CD4-positive, alpha-beta T cell treated with Interleukin-15 for 4 hours (primary cell): ENCODE measurements at places on chromosomes 2 and 18.

GRCh38 chr2:73892631-73893329 is at the start of gene ACTG2:
Gene ACTG2, plus strand, starts transcription at chr2:73893008. Its CDS starts 8,304 bp downstream, at chr2:73901312.
- DNase-seq, result no peak

GRCh38 chr18:76274468-76275289 is 220.4 kb downstream of the ZNF516 start:
- no peak for DNase-seq

- DNase-seq, result no peak
Observed at GRCh38 chr18:41936471-41937134, 18.4 kb upstream of the PIK3C3 start.

- no peak for DNase-seq
Observed at GRCh38 chr2:46091961-46092667, 205.1 kb upstream of the EPAS1 start.

DNA sequence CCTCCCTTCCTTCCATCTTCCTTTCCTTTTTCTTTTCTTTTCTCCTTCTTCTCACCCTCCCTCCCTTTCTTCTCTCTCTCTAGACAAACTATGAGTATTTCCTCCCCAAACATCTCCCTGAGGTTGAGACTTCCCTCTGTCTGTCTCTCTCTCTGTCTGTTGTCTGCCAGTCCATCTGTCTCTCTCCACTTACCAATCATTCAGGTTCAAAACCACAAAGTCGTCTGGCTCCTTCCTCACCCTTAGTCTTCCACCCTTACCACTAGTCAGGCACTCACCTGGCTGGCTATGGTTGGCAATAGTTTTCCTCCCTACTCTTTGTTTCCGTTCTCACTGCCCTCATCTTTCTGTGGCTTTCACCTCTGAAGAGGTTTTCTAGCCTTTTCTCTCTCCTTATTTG is 12.9 kb downstream of the CCL20 start:
- DNase-seq, result no peak

DNA sequence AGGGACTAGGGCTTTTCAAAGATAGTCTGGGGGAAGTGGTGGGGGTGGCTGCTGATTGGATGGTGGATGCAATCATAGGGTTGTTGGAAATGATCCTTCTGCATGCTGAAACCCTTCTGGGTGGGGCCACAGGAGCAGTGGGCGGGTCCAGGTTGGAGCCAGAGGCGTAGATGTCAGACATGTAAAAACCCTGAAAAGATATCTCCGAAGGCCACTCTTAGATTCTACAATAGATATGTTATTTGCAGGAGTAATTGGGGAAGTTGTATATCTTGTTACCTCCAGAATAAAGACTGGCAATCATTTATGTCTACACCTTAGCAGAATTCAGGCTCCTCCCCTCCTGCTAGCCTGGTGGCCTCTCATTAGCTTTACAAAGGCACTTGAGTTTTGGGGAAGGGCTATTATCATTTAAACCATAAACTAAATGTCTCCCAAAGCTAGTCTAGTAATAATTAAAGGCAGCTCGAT is 8.2 kb upstream of the FAM98A start:
- no peak for DNase-seq

GRCh38 chr2:159317392-159318088 is 31.0 kb upstream of the WDSUB1 start:
- no peak for DNase-seq

GRCh38 chr18:36623681-36624190 is 205.1 kb downstream of the TPGS2 start:
- no peak for DNase-seq

GRCh38 chr2:126972279-126972626 is 73.6 kb downstream of the TEX51 start:
- DNase-seq, result no peak

DNA sequence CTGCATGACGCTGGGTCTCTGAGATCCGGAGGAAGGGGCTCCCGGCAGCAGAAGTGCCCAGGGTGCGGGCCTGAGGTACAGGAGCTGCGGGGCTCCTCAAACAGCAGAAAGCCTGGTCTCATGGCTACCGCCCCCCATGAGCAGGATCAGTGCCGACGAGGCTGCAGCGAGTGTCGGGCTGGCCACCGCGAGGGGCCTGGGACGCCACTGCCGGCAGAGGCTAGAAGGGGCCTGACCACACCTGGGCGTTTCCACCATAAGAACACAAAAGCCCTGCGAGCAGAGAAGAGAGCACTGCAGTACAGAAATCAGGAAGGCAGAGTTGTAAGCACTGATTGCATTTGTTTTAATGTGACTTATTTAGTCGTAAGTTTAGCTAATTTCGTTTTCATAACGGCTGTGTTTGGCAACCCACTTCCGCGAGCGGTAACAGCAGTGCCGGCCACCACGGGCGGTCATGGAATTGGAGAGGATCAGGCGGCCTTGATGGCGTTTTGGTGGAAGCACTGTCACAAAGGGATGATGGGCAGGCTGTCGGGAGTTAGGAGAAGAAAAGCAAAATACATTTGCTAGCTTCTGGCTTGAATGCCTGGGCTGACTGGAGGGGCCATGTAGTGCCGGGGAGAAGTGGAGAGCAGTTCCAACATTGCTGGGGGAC is 117.4 kb downstream of the HDAC4 start:
- DNase-seq, result no peak

GRCh38 chr2:168571061-168571460 is 115.0 kb downstream of the CERS6 start:
- no peak for DNase-seq

DNA sequence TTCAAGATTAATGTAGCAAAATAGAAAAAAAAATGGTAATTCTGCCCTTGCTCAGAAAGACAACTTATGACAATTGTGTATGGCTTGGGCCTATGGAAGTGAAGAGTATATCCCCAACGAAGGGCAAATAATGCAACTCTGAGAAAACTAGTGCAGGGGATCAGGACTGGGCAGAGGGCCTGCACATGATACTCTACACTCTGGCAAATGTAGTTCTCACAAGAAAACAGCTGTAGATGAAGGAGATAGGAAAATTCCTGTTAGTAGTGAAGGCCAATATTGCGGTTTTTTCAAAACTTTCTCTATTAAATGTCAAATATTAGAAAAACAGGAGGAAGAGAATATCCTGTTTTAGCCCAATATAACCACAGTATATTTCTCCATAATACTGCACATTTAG is 77.8 kb downstream of the SCN9A start:
- DNase-seq, result no peak

- DNase-seq, result no peak
Observed at GRCh38 chr2:110876167-110876999, 144.0 kb downstream of the ACOXL start.

DNA sequence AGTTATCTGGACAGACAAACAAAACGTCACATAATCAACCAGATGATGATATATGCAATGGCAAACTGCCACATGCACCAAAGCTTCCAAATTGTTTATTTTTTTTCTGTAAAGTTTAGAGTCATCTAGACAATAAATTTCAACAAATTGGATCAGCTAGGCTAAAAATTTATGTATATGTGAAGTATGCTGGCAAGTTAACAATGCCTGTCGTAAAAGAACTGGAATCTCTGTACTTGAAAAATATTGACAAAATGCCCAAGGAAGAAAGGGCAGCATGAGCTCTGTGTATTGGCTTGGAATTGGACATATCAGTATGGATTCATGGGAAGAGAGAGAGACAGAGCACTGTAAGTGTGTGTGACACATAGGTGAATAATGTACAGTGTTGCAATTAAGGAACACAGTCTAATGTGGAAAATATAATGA is 309.8 kb downstream of the ERBB4 start:
- DNase-seq, result no peak

DNA sequence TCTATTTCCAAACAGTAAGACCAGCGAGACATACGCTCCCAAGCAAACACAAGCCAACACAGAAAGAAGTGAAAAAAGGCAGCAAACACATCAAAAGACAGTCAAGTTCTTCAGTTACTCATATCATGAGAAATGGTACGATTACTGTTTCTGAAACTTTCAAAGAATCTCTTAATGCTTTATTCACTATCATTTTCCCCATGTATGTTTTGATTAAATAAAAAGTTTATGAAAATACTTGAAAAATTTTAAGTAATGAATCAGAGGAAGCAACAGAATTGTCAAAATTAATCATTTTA is 114.9 kb downstream of the HDAC4 start:
- no peak for DNase-seq

DNA sequence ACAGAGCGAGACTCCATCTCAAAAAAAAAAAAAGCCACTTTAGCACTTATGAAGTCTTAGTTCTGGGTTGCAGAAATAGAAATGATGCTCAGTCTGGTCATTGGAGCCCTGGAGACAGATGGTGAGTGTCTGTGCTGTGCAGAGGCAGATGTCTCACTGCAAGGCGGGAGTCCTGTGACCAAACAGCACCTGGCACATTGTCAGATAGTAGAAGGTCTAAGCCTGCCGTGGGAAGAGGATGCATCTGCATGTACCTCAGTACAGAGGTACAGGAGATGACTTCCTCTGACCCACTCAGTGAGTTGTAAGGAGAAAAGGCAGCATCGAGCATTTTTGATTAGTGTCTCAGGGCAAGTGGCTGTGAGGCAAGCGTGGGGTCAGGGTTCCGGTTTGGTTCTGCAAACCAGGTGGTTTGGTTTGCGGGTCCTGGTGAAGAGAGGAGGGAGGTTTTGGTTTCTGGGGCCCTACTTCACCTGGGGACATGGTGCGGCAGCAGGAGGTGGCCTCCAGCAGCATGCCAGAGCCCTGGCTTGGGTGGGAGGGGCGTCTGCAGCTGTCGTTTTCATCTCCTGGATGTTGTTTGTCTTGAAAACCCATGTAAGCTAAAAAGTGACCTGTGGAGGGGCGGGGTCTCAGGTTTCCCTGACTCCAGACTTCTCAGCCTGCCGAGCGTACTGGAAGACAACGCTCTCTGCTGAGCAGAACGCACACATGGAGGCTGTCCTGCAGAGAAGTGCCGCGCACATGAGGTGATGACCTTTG is 3.8 kb downstream of the RBFA start:
- DNase-seq, result no peak

GRCh38 chr2:38442643-38443541 is 65.8 kb upstream of the ATL2 start:
- DNase-seq, result no peak

GRCh38 chr2:31066551-31066950 is 71.7 kb downstream of the GALNT14 start:
- DNase-seq, result no peak

DNA sequence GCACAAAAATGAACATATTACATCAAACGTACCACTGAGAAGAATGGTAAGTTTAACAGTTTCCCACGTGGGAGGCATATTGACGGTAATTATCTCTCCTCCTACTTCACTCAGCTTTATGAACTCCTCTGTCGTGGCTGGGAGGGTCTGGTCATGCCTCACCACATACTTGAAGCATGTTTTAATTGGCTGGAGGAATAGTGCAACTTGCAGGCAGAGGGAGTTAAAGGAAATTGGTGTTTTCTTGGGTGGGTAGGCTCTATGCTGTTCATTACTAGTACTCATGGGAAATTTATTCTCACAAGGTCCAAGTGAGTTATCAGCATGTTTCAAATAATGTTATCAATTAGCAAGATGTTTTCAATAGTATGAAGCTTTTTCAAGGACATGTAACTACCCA is 767.0 kb downstream of the PLCL1 start:
- DNase-seq, result no peak

DNA sequence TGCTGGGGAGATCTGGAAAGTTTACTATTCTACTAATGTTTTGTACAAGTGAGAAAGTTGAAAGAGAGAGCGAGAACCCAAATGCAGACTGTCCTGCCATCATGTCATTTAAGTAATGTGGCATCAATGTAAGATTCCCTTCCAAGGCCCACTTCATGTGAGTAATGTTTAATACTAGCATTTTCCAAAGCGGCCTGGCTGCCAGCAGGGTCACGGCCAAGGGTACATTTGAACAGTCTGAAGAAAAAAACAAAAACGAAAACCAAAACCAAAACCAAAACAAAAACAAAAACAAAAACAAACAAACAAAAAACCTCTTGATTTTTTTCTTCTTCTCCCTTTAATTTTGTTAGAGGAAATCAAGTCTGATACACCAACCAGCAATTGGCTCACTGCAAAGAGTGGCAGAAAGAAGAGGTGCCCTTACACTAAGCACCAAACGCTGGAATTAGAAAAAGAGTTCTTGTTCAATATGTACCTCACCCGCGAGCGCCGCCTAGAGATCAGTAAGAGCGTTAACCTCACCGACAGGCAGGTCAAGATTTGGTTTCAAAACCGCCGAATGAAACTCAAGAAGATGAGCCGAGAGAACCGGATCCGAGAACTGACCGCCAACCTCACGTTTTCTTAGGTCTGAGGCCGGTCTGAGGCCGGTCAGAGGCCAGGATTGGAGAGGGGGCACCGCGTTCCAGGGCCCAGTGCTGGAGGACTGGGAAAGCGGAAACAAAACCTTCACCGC is 2.2 kb downstream of the HOXD10 start:
- no peak for DNase-seq

GRCh38 chr2:111238296-111238695 is 117.6 kb downstream of the BCL2L11 start:
- no peak for DNase-seq

DNA sequence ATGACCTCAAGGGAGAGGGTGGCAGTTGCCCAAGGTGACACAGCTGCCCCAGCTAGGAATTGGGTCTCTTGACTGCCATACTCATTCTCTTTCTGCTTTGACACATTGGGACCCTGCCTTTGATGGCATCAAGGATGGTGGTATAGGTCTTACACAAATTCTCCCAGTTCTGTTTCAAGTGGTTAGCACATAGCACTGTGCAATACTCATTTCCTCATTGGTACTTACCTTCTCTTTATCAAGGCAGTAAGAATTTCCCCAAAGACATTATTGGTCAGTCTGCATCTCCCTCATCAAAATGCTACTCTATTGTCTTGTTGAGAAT is 35.9 kb upstream of the CCDC93 start:
- DNase-seq, result no peak

GRCh38 chr2:199977984-199978415 is 22.6 kb downstream of the MAIP1 start:
- no peak for DNase-seq

DNA sequence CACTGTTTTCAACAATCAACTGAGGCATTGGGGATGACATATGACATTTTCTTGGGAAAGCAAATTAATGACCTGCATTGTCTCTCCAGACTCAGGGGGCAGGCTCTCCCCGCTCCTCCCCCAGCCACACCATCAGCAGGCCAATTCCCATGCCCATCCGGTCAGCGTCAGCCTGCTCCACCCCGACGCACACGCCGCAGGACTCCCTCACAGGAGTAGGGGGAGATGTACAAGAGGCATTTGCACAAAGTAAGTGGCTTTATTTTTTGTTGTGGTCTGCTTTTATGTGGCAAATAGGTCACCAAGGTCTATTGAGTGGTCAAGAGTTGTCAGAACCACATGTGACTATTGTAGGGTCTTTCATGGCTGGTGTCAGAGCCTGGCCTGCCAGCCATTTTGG is 165.1 kb downstream of the DTNA start:
- no peak for DNase-seq

- no peak for DNase-seq
Observed at GRCh38 chr18:28820353-28820752, 643.4 kb upstream of the CDH2 start.

- no peak for DNase-seq
Observed at GRCh38 chr2:174020926-174021662, 55.9 kb upstream of the SP3 start.

GRCh38 chr2:201882353-201883090 is 76.2 kb downstream of the CDK15 start:
- DNase-seq, result no peak
